D341Med (cell line): ENCODE measurements at places on chromosomes 16 and 17.
A peak's percentile ranks its signal among the peaks of the same experiment; 100 is the strongest.

DNA sequence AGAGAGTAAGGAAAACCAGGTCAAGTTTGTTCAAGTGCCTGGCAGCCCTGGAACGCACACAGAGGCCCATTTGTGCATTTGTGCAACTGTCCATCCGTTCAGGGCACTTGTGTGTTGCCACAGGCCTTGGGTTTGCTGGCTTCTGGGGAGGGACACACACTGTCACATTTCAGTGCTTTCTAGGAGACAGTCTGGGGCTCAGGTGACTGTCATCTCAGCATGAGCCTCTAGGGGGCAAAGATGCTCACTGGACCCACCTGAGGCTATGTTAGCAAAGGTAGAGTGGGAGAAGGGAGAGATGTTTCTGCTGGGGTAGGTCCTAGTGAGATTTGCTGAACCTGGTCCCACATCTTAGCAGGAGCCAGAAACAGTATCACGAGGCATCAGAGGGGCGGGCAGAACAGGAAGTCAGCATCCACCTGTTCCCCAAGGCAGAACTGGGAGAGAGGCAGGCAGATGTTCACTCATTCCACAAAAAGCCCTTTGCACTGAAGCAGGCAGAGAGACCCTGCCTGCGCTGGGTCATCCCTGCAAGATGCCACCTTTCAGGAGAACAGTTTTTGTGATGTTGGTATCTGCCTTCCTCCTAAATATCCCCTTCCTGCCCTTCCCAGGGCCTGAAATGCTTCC, 48.5 kb downstream of the RAI1 start:
- no peak for DNase-seq

- no peak for DNase-seq
Observed at GRCh38 chr16:27617665-27618064, 67.7 kb downstream of the KATNIP start.

- no peak for DNase-seq
Observed at GRCh38 chr16:79042886-79043285, 557.7 kb downstream of the MAF start.

DNA sequence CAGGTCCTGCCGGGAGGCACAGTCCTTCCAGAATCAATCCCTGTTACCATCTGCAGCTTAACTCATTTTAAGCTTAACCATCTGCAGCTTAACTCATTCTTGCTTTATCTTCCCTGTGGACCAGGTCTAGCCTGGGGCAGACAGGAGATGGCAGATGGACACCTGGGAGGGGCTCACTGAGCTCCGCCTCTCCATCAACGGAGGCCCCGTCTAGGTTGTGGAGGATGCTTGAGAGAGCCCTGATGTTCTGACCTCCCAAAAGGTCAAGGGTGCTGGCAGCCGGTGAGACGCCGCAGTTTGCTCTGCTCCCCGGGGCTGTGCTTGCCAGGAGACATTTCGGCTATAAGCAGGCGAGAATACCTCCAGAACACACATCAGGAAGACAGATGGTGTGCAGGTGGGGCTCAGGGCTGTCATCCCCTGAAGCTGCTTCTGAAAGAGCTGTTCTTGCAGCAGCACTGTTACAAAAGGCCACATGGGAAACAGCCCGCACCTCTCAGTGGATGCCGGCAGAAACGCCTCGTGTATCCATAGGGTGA, 41.3 kb downstream of the BAIAP2 start:
- DNase-seq = peak; percentile 95

DNA sequence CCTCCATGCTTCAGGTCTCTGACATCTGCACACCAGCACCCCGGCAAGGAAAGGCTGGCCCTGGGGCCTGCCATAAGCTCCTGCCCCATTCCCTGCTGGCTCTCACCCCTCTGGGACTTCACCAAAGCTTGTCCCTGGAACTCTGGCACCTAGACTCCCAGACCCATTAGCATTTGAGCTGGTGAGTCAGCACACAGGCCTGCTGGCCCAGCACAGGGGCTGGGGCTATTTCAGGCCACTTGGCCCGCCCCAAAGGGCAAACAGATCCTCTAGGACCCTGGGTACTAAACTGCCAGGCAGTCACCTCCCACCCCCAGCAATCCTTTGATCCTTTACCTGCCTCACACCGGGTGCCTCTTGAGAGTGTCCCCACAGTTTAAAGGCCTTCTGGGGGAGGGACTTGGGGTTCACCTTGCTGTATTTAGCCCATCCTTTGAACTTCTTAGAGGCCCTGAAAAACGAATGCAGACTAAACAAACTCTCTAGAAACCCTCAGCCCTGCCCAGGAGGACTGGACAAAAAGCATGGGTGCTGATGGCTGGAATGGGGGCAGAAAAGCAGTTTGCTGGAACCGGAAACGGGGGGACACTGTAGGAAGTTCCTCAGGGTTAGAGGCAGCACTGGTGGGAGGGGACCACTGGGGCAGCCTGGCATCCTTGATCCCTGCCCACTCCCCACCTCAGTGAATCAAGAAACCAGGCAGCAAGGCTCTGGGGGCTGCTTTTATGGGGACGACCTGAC, 3.2 kb upstream of the SAMD14 start:
- no peak for DNase-seq

GRCh38 chr17:67126983-67127382, 82.6 kb downstream of the CACNG1 start:
- no peak for DNase-seq

DNA sequence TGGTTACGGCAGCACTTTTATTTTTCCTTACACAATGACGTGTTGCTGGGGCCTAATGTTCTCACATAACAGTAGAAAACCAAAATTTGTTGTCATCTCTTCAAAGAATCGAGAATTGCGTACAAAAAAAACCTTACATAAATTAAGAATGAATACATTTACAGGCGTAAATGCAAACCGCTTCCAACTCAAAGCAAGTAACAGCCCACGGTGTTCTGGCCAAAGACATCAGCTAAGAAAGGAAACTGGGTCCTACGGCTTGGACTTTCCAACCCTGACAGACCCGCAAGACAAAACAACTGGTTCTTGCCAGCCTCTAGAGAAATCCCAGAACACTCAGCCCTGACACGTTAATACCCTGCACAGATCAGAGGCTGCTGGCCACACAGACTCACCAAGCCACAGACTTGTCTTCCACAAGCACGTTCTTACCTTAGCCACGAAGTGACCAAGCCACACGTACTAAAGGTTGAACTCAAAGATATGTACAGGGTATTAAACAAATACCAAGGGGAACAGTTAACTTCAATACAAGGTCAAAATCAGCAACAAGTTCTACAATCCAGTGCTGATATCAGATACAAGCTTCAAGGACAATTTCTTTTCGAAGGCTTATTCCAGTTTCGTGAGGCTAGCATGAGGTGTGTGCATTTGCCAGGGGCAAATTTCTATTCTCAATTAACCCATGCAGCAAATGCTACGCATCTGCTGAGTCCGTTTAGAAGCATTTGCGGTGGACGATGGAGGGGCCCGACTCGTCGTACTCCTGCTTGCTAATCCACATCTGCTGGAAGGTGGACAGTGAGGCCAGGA, 2.4 kb downstream of the ACTG1 start:
- no peak for DNase-seq

DNA sequence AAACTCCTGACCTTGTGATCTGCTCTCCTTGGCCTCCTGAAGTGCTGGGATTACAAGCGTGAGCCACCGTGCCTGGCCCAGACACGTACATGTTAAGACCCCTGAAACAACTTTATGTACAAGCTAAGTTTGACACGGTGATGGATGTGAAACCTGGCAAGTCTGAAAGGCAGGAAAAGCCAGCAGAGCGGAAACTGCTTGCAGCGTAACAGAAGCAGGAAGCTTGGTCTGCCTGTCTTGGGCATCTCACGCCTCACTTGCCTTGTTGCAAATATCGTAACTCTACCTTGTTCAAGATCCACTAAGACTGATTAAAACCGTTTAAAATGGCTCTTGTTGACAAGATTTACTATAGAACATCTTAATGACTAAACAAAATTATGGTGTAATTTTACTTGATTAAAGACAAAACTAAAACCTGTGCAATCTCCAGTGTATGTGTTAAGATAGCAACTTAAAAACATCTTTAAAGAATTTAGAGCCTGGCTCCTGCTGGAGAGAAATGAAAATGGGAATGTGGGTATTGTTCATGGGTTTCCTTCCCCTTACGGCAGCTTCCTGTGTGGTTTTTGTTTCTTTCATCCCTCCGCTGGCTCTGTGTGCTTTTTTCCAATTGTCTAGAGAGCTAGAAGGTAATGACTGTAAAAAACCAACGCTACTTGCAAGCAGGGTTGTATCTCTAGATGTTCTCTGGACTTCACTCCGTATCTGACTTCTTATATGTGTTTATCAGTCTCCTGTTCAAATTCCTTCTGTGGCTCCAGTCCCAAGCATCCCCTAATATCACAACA, 477.6 kb downstream of the XYLT1 start:
- no peak for DNase-seq

DNA sequence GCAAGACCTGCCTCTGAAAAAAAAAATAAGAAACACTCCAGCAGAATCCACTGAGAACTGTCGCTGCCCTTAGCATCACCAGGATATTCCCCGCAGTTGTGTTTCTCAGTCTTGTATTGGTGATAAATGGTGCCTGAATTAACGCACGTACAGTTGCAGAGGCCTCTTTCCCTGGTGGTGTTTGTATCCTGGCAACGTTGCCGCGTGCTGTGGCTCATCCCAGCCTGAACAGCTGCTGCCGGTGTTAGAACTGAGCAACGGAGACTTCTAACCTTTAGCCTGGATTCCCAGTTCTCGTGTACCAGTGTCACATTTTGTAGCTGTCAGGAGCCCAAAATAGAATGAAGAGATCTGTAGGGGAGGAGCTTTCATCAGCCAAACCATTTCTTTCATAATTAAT, 4.8 kb downstream of the MLYCD start:
- peak; percentile 59 for DNase-seq

DNA sequence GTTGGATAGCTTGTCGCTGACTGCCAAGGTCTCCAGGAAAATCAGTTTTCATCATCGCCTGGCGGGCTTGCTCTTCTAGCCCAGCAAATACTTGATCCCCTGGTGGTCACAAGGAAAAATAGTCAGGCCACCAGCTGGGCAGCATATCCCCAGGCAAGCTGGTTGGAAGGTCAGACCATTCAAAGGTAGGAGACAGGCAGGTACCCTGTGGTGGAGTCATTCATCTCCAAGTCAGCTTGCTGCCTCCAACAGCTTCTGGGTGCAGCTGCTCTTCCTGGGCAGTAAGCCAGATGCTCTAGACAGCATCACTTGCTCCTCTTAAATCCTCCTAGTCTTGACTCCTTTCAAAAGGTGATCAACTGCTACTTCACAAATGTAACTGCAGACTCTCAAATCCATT, 16.0 kb downstream of the ZNF821 start:
- DNase-seq = no peak

- DNase-seq = no peak
Observed at GRCh38 chr17:56185491-56186221, 32.4 kb downstream of the ANKFN1 start.

DNA sequence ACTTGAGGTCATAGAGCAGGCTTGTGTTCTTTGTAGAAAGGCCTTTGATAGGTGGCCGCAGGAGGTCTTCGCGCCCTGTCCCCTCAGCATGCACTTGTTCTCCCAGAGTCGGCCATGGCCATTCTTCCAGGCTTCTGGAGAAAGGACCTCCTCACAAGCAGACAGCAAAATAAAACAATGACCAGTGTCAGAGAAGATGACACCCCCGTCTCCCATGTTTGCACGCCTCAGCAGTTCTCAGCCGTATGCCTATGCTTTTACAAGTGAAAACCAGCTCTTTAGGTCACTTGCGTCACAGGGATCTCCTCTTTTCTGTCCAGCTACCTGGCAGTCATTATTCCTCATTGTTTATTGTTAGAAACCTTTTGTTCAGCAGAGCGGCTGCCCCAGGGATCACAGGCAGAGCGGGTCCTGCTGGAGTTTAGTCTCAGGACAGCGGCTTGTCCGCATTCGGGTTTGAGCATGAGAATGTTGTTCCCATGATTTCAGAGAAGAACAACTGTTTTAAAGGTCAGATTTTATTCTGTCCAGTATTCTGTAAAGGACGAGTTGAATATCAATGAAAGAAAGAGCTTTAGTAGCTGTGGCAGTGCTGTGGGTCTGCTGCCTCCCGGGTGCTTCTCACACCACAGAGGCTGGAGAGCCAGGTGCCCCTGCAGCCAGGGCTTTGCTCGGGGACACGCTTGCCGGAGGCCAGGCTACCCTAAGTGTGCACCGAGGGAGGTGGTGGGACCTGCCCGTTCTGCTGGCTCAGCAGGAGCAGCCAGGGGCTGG, 123.9 kb downstream of the RPTOR start:
- DNase-seq = no peak

DNA sequence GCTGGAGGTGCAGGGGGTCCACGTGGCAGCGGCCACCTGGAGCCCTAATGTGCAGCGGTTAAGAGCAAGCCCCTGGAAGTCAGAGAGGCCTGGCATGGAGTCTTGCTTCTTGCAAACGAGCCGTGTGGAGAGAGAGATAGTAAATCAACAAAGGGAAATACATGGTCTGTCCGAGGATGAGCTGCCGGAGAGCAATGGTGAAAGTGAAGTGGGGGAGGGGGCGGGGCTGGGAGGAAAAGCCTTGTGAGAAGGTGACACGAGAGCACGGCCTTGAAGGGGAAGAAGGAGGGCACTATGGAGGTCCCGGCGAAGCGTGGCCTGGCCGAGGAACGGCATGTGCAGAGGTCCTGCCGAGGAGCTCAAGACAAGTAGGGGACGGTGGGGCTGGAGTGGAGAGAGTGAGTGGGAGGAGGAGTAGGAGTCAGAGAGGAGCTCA, 6.0 kb upstream of the SERPINF1 start:
- DNase-seq = no peak

- no peak for DNase-seq
Observed at GRCh38 chr16:87864331-87864989, 4.8 kb downstream of the SLC7A5 start.

GRCh38 chr16:85640585-85640984, 27.5 kb downstream of the GSE1 start:
- no peak for DNase-seq

GRCh38 chr16:57123216-57123973, 31.0 kb downstream of the CPNE2 start:
- no peak for DNase-seq

DNA sequence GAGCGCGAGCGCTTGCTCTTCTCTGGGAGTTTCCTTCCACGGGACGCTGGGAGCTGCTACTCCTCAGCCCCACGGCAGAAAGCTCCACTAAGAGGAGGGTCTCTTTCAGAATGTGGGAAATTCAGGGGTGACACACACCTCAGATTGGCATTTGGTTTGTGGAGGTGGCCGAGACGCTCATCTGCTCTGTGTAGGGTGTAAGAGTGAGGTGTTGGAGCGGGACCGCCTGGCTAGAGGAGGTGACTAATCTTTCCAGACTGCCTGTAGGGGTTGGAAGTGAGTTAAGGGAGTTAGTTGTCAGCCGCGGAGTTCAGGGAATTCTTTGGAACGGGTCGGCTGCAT, 735 bp downstream of the PSMD11 start:
- DNase-seq = no peak

GRCh38 chr16:89721546-89722391, 432 bp downstream of the ZNF276 start:
- peak; percentile 67 for DNase-seq
